CD8-positive, alpha-beta memory T cell (primary cell): ENCODE measurements at places on chromosomes 5 and 9.

GRCh38 chr5:28165096-28165495, 1126.7 kb upstream of the CDH9 start:
- no peak for DNase-seq

DNA sequence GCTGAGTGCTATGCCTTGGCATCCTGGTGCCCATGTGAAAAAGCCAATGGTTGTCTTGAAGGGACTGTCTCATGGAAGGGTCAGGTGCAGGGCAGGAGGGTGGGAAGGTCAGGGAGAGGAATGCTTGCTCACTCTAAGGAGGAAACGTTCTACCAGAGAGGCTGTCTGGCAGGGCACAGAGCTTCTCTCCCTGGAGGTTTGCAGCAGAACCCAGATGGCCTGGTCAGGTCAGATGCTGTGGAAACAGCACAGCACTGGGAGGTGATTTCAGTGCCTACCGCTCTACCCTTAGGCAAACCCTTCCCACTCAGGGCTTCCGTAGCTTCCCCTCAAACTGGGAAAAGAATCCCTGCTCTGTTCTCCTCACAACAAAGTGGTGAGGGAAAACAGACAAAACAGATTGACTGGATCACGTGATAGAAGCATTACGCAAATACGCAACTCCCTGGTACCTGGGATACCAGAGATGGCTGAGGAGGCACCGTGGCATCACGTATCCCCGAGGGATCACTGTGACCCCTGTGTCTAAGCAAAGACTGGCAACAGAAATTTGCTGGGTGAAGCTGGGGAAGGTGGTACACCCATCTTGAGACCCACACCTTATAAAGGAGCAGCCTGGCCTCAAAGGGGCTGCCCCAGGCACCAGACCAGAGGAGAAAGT, 3.9 kb upstream of the MGAT1 start:
- DNase-seq = no peak

- no peak for DNase-seq
Measured at GRCh38 chr9:129383019-129383560, 205.0 kb upstream of the IER5L start.

DNA sequence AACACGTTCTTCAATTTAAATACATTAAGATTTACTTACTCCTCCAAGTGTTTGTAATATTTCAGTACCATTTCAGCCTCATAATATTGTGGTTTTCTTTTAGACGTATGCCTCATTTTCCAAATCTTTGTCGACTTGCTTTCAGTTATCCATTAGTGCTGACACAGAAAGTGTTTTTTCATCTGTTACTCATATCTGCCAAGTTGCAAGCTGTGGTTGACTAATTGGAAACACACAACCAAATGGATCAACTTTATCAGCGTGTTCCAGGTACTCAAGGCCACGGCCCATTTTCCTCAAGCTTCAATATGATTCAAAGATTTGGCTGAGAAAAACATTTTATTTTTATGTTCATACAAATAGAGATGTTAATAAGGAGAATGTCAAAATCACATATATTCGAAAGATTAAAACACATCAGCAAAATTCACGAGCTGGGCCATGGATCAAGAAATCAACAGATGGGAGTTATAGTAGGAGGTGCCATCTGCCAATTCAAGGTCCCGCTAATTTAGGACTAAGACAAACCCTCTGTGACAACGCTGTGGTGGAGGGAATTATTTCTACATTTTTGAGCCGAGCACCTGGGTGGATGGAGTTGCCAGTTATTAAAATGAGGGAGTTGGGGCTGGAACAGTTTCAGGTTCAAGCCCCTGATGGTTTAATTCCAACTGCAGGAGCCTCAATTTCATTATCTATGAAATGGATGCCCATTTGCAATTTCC, 27.2 kb upstream of the CCNJL start:
- no peak for DNase-seq

GRCh38 chr5:103667068-103667467, 104.5 kb upstream of the NUDT12 start:
- DNase-seq = no peak

- DNase-seq = no peak
Measured at GRCh38 chr5:172098046-172098445, 90.0 kb downstream of the STK10 start.

GRCh38 chr5:192970-193831, 1.9 kb downstream of the LRRC14B start:
- DNase-seq = no peak

GRCh38 chr5:140587495-140587894, 22.9 kb downstream of the SLC35A4 start:
- no peak for DNase-seq

DNA sequence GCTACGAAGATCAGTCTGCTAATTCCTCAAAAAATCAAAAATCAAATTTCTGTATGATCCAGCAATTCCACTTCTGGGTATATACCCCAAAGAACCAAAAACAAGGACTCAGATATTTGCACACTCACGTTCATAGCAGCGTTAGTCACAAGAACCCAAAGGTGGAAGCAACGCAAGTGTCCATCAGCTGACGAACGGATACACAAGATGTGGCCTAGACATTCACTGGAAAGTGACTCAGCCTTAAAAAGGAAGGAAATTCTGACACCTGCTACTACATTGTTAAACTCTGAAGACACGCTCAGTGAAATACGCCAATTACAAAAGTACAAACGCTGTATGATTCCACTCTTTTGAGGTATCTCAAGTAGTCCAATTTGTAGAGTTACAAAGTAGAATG, 93.3 kb downstream of the OTULIN start:
- DNase-seq = no peak

DNA sequence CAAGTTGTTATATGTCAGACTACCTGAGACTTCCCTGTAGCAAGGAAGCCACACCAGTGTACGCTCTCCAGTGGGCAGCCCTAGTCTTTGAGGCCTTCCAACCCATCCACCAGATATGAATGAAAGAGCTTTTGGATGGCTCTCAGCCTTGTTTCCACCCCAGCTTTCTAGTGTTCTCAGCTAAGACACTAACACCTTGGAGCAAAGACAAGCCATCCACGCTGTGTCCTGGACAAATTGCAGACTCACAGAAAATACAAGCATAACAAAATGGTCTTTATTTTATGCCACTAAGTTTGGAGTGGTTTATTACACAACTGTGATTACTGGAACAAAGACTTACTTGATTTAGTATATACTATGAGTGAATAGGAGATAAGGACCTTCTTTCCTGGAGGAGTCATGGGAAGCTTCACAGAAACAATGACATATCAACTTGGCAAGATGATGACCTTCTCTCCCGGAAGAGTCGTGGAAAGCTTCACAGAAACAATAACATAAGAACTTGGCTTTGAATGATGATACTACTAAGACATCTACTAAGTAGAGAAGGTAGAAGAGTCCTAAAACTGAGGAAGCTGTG, 134.0 kb upstream of the VCAN start:
- DNase-seq = no peak

DNA sequence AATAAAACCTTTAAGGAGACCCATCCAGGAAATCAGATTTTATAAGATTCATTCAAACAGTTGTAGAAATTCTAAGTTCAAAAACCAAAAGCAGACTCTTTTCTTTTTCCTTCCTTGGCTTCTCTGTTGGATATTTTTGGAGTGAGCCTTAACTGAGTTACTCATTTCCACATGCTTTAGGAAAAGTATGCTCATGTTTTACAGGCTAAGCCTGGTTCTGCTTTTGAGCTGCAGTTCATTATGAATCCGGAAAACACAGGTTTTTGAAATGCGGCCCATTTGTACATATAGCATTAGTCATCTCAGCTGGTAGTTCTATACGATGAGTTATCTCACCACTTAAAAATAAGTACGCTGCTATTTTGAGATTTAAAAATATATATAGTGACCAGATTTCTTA, 156.6 kb upstream of the DMRT1 start:
- no peak for DNase-seq
